Aortic smooth muscle cell (primary cell): ENCODE measurements at places on chromosomes 3 and 15. TPM values are rescaled to one million over a fixed set of nuclear protein-coding genes. Genes with fewer than 3 reads are reported as not detected.

Gene MRPL46
- 8.3 and 9.9 TPM in 2 replicates for total RNA-seq

Gene PLAAT1
- total RNA-seq, result not detected in 2 replicates

Gene MPI
- total RNA-seq, result 37.9 and 39.5 TPM in 2 replicates

Gene KBTBD13
- total RNA-seq, result not detected in 2 replicates

Gene SOX2
- total RNA-seq, result not detected in 2 replicates

Gene RTP1
- total RNA-seq, result not detected in 2 replicates

Gene ABI3BP
- total RNA-seq, result 17.7 and 48.1 TPM in 2 replicates
